ENCODE measurements at places on chromosomes 11 and 22. TPM values are rescaled to one million over a fixed set of nuclear protein-coding genes. Genes with fewer than 3 reads are reported as not detected.

Gene WNT11
- total RNA-seq, result 3.2 TPM

Gene NAALAD2
- total RNA-seq, result 3.9 TPM

Gene KIAA0930
- total RNA-seq, result 64.7 TPM

Gene RHOD
- total RNA-seq, result 9.4 TPM

Gene PIK3C2A
- 73.0 TPM for total RNA-seq

Gene GLYAT
- total RNA-seq, result not detected

Gene SMIM38
- total RNA-seq, result 0.73 TPM

Gene MRPL23
- total RNA-seq, result 29.2 TPM

Gene HEPHL1
- not detected for total RNA-seq

Gene ASPHD2
- 4.9 TPM for total RNA-seq

Gene TMPRSS4
- total RNA-seq, result not detected

- peaks cover 13% of the 10 kb centered on the region for H3K4me1 ChIP-seq
- no peak overlapping the region for H3K27ac ChIP-seq
- H3K4me3 ChIP-seq, result no peak overlapping the region
- DNase-seq, result no peak
- no peaks in the 10 kb centered on the region for H3K36me3 ChIP-seq
Measured at GRCh38 chr11:68146010-68146540, 24.9 kb upstream of the CHKA start.

GRCh38 chr11:12275818-12276217, 101.6 kb upstream of the PARVA start:
- H3K4me3 ChIP-seq, result no peak overlapping the region
- peaks cover 2% of the 10 kb centered on the region for H3K36me3 ChIP-seq
- peak; percentile 53 for DNase-seq
- H3K4me1 ChIP-seq, result peaks cover 30% of the 10 kb centered on the region

DNA sequence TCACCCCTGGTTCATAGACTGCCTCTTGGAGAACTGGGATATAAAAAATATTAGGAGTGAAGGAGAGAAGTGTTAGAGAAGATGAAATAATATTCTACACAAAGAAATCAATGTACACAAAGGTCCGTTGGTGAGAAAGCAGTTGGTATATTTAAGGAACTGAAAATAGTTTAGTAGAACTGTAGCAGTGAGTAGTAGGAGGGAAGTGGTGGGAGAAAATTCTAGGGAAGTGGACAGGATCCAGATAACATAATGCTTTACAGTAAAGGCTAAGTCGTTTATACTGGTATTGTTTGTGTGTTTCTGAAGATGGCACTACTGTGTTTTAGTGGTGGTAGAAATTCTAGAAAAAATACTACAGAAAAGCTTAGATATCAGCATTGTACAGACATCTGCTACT, 120.8 kb upstream of the CHORDC1 start:
- H3K27ac ChIP-seq, result no peak overlapping the region
- no peaks in the 10 kb centered on the region for H3K36me3 ChIP-seq
- DNase-seq, result no peak
- H3K4me3 ChIP-seq, result no peak overlapping the region

DNA sequence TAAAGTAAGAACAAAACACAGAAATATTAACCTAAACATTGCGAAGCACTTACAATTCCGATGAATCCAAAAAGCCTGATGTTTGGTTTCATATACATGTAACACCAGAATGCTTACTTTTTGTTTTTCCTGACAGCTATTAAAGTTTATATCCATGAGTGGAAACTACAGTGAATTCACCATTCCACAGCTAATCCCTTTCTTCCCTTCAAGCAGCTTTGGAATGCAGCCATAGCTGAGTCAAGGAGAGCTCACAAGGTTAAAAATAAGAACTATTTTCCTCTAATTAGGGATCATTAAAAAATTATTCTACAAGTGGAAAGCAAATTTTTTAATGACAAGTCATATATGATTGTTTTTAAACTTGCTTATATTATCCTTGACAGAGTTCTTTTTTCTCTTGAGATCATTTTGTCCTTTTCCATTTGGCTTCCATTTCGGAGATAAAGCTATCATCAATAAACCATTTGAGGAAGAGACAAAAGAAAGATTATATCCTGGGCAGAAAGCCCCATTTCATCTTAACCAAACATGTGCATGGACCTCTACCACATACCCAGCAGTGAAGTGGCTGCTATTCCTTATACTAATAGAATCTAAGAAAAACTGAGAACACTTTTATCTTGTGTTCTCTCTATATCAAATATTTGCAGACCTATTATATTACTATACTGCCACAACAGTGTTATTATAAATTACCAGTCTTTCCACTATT, 19.7 kb upstream of the FIBIN start:
- no peak overlapping the region for H3K4me3 ChIP-seq
- peaks cover 4% of the 10 kb centered on the region for H3K36me3 ChIP-seq
- no peaks in the 10 kb centered on the region for H3K27me3 ChIP-seq
- H3K27ac ChIP-seq, result peak overlapping the region; percentile 80

- H3K4me3 ChIP-seq, result no peak overlapping the region
- H3K4me1 ChIP-seq, result peaks cover 16% of the 10 kb centered on the region
- DNase-seq, result no peak
- peaks cover 24% of the 10 kb centered on the region for H3K36me3 ChIP-seq
Measured at GRCh38 chr11:58628446-58628845, 6.0 kb downstream of the CNTF start.

DNA sequence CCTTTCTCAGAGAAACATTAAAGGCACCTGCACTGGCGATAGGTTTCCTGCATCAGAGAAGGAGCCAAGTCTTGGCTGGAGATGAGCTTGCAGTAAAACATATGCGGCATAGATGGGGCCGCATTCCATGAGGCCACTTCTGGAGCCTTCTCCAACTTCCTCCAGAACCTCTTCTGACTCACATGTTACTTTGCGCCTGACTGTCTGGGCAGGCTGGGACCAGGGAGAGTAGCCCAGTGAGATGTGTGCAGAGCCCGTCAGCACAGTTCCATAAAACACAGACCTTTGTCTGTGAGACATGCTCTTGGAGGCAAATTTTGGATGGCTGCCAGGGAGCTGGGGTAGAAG, 55.4 kb upstream of the BID start:
- peaks cover 8% of the 10 kb centered on the region for H3K36me3 ChIP-seq
- peaks cover 2% of the 10 kb centered on the region for H3K4me1 ChIP-seq

GRCh38 chr22:22697377-22698117, 53.1 kb downstream of the GGTLC2 start:
- peaks cover 6% of the 10 kb centered on the region for H3K27me3 ChIP-seq
- H3K27ac ChIP-seq, result no peak overlapping the region
- H3K4me3 ChIP-seq, result no peak overlapping the region
- H3K36me3 ChIP-seq, result no peaks in the 10 kb centered on the region
- no peaks in the 10 kb centered on the region for H3K4me1 ChIP-seq

GRCh38 chr11:112016765-112017376, 8.3 kb upstream of the DLAT start:
- no peaks in the 10 kb centered on the region for H3K27me3 ChIP-seq
- H3K36me3 ChIP-seq, result peaks cover 21% of the 10 kb centered on the region
- H3K4me3 ChIP-seq, result no peak overlapping the region
- H3K4me1 ChIP-seq, result no peaks in the 10 kb centered on the region

GRCh38 chr11:104728927-104729326, 169.3 kb downstream of the CASP12 start:
- no peaks in the 10 kb centered on the region for H3K27me3 ChIP-seq
- no peak overlapping the region for H3K4me3 ChIP-seq
- no peak overlapping the region for H3K27ac ChIP-seq
- no peaks in the 10 kb centered on the region for H3K36me3 ChIP-seq

- H3K4me1 ChIP-seq, result peaks cover 27% of the 10 kb centered on the region
- peak overlapping the region; percentile 87 for H3K4me3 ChIP-seq
- no peaks in the 10 kb centered on the region for H3K27me3 ChIP-seq
- peaks cover 2% of the 10 kb centered on the region for H3K36me3 ChIP-seq
Measured at GRCh38 chr11:748007-748359, 719 bp downstream of the TALDO1 start.

DNA sequence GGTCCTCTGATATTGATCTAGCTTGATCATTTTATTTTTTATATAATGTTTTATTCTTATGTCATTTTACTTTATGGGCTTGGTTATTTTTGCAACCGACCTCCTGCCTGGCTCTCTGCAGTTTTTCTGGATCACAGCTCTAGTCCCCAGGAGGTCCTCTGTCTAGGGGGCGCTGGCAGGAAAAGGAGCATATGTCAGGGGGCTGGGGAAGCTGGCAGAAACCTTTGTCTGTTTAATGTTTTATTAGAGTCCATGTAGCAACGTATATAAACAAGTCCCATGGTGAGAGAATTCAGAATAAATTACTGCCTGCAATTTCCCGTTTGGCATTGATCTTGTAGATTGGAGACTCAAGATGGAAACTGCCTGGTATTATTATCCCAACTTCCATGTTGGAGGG, 133.5 kb upstream of the ZBED5 start:
- peaks cover 3% of the 10 kb centered on the region for H3K36me3 ChIP-seq
- H3K27ac ChIP-seq, result no peak overlapping the region
- no peak overlapping the region for H3K4me3 ChIP-seq
- H3K27me3 ChIP-seq, result no peaks in the 10 kb centered on the region

DNA sequence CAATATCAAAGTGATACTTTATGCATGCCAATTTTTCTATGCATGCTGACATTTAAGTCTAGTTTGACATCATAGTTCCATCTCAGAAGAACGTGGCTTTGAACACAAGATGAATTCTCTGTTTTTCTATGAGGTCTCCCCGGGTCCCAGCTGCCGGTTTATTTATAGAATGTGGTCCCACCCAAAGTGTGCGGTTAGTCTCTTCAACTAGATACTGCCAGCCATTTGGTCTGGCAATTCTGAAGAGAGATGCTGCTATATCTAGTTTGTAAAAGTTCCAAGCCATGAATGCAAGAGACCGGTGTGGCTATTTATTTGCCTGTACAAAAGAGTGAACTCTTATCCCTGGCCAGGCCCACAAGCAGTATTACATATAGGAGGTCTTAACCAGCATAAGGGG, 9.2 kb downstream of the OR5A2 start:
- H3K4me1 ChIP-seq, result no peaks in the 10 kb centered on the region
- no peaks in the 10 kb centered on the region for H3K36me3 ChIP-seq
- H3K27me3 ChIP-seq, result peaks cover 2% of the 10 kb centered on the region
- no peak overlapping the region for H3K4me3 ChIP-seq

DNA sequence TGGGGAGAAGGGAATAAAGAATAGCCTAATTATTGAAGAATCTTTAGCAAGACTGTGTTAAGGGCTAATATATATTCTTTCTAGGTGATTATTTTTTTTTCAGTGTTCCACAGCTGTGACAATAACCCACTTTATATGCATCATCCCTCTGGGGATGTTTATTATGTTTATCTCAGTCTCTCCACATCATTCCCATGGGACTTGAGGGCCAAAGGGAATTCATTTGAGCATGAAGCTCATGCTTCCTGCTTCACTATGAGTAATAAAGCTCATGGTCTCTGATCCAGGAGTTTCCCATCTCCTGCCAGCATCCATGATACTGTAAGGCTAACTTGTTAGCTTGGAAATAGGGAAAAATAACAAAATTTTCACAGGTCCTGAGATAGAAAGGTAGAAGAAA, 1888.4 kb downstream of the LRRC4C start:
- H3K4me3 ChIP-seq, result no peak overlapping the region
- no peaks in the 10 kb centered on the region for H3K36me3 ChIP-seq
- no peak for DNase-seq

DNA sequence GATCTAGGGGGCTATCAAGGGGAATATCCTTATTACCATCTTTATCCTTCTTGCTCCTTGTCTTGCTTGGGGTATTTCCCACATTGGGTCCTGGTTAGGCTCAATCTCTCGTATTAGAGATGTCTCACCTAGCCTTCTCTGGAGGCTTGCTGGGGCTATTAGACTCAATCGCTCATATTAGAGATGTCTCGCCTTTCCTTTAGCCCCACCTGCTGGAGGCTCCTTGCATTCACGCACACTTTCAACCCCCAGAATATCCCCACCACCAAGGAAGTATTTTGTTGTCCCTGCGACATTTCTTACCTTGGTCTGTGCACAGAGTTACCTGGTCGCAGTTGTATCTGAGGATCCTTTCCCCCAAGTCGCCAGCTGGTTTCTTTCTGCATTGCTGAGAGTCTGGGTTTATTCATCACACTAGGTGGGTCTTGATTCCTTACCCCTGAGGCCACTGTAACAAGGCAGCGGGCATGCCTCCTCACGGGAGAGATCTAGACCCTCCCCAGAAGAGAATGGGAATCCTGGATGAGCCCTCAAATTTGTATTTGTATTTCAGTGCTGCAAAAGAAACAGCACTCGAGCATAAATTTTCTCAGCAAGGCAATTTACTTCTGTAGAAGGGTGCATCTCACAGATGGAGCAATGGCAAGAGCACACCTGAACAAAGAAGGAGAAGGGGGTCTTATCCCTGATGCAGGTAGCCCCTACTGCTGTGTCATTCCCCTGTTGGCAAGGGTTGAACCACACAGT, 15.9 kb upstream of the HYLS1 start:
- peaks cover 2% of the 10 kb centered on the region for H3K4me1 ChIP-seq
- DNase-seq, result no peak

- peak overlapping the region; percentile 31 for H3K4me3 ChIP-seq
- H3K36me3 ChIP-seq, result no peaks in the 10 kb centered on the region
- no peaks in the 10 kb centered on the region for H3K27me3 ChIP-seq
- H3K27ac ChIP-seq, result peak overlapping the region; percentile 87
- no peak for DNase-seq
Measured at GRCh38 chr11:27456795-27457329, 15.7 kb downstream of the LGR4 start.

GRCh38 chr11:83982825-83983224, 696.7 kb upstream of the CCDC90B start:
- H3K27ac ChIP-seq, result no peak overlapping the region
- DNase-seq, result no peak
- no peaks in the 10 kb centered on the region for H3K36me3 ChIP-seq
- no peak overlapping the region for H3K4me3 ChIP-seq
- no peaks in the 10 kb centered on the region for H3K4me1 ChIP-seq

DNA sequence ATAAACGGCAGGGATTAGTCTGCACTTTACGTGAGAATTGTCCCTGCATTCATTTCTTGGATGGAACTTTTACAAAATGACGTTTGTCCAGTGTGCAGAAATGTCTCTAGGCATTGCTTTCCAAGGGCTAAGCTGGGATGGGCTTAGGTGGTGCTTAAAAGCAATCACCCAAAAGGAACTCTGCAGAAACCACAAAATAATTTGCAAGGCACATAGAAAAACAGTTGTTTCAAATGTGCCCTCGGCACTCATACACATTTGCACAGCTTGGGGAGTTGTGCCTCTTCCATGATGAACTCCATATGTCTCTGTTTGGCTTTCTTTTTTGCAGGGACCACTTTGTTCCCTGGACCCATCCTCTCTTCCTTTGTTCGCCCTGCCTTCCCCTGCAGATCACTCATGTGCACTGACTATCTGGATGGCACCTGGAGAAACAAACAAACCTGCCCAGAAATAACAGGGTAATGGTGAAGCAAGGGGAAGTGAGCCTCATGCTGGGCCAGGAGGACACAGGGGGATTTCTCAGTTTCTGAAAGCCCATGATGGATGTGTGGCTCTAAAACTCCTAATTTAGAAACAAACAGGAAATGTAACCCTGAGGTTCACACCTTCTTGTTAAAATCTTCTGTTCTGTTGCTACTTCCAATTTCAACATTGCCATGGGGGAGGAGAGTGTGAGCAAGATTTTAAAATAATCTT, 150.2 kb downstream of the SNX19 start:
- no peak for DNase-seq
- peak overlapping the region; percentile 68 for H3K27ac ChIP-seq
- H3K36me3 ChIP-seq, result no peaks in the 10 kb centered on the region
- H3K4me1 ChIP-seq, result peaks cover 68% of the 10 kb centered on the region
- H3K27me3 ChIP-seq, result no peaks in the 10 kb centered on the region
- no peak overlapping the region for H3K4me3 ChIP-seq

GRCh38 chr11:131136486-131136885, 220.2 kb upstream of the SNX19 start:
- no peak for DNase-seq
- no peak overlapping the region for H3K27ac ChIP-seq
- H3K36me3 ChIP-seq, result no peaks in the 10 kb centered on the region
- peaks cover 32% of the 10 kb centered on the region for H3K4me1 ChIP-seq

- no peak overlapping the region for H3K27ac ChIP-seq
- H3K27me3 ChIP-seq, result no peaks in the 10 kb centered on the region
- no peak overlapping the region for H3K4me3 ChIP-seq
- no peak for DNase-seq
- no peaks in the 10 kb centered on the region for H3K36me3 ChIP-seq
Measured at GRCh38 chr11:16448123-16448717, 91.9 kb upstream of the SOX6 start.

All from osteocyte (in vitro differentiated cells).